CD4-positive, alpha-beta memory T cell (primary cell): ENCODE measurements at places on chromosomes 1 and 21.

DNA sequence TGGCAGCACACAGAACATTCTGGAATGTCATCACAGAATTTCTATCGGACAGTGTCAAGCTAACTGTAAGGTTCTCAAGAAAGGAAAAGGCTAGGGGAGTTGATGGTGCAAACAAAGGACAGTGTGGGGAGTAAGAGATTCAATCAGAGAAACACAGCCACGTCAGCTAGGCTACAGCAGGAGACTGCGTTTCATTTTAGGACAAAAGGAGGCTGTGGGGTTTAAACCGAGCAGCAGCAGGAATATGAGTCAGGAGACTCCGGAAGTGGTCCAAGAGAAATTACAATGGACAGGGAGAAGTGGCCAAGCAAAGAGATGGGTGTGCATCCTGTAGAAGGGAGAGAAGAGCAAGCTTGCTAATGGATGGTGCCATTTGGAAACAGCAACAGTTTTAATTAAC is 37.4 kb upstream of the C1orf198 start:
- DNase-seq, result no peak

- no peak for DNase-seq
Observed at GRCh38 chr1:229828461-229828860, 202.4 kb downstream of the URB2 start.

DNA sequence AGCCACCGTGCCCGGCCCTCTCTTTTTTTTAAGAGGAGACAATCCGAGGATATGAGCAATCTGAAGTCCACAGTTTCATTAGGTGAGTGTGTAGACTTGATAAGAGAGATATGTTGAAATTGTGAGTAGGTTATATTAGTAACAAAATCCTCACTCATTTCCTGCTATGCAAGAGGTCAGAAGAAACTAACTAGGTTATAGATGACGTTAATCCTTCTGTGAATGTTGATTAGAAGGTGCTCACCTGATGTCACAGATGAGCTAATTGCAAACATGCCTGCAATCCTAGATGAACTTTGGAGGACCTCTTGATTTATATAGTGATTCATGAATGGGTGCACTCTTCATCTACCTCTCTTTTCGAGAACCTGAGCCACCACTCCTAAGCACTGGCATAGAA is 29.3 kb downstream of the NTMT2 start:
- no peak for DNase-seq

GRCh38 chr1:206455666-206456344 is 14.5 kb upstream of the IKBKE start:
- no peak for DNase-seq

DNA sequence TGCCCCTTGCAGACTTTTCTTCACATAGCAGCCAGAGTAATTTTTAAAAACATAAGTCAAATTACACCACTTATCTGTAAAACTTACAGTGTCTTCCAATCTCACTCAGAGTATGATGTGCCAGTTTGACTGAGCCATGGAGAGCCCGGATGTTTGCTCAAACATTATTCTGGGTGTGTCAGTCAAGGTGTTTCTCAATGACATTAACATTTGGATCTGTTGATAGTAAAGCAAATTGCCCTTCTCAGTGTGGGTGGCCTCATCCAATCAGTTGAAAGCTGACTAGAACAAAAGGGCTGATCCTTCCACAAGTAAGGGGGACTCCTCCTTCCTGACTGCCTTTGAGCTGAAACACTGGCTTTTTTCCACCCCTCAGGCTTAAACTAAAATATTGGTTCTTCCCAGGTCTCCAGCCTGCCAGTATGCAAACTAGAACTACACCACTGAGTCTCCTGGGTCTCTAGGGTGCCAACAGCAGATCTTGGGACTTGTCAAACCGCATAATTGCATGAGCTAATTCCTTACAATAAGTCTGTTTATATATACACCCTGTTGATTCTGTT is 157.9 kb upstream of the CTTNBP2NL start:
- no peak for DNase-seq

GRCh38 chr21:27703791-27704190 is 736.9 kb upstream of the ADAMTS5 start:
- no peak for DNase-seq

DNA sequence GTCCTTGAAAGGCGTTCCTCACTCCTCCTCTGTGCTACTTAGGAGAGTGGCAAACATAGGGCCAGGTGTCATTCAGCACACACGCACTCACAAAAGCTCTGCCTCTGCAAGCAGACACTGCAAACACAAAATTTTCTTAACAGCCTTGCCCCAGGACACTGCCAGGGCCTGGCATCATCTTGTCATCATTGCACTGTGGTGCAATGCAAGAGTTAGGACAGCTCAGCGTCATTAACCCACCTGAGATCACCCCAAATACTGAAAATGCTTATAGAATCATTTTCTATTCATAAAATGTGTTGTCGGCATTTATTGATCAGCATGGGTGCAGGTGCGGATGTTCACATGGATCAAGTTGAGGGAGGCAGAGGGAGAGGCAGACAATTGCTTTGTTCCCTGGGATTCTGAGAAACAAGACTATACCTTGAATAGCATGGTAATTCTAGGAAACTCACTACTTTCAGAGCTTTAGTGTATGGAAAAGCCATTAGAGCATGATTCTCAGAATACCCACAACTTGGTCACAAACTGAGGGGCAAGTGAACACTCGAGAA is 3.0 kb downstream of the ADAM30 start:
- DNase-seq, result no peak
